ENCODE measurements at places on chromosomes 7 and 10.

DNA sequence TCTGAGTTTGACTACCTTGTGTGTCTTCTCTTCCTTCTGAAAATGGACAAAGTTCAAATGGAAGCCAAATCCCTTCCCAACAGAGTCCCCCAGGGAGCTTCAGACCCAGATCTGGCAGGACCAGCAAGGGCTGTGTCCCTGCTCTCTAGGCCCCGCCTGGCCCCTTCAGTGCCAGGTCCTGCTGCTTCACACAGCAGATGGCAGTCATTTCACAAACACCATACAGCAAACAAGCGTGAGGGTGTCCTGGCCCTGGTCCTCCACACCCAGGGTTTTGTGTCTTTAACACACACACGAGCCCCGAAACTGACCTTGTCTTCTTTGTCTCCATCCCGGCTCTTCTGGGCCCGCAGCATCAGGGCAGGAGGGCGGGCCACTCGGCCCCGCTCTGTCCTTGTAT lies 145.0 kb downstream of the TCERG1L start:
- DNase-seq: no peak

GRCh38 chr10:29023678-29024077 lies 265.2 kb upstream of the LYZL1 start:
- DNase-seq: no peak

- peak; percentile 90 for DNase-seq
Measured at GRCh38 chr7:155205368-155206317, 92.0 kb upstream of the INSIG1 start.

- DNase-seq: no peak
Measured at GRCh38 chr10:88249450-88249849, 333.7 kb downstream of the RNLS start.

GRCh38 chr7:66076462-66077329 lies 1.1 kb downstream of the ASL start:
- DNase-seq: no peak

DNA sequence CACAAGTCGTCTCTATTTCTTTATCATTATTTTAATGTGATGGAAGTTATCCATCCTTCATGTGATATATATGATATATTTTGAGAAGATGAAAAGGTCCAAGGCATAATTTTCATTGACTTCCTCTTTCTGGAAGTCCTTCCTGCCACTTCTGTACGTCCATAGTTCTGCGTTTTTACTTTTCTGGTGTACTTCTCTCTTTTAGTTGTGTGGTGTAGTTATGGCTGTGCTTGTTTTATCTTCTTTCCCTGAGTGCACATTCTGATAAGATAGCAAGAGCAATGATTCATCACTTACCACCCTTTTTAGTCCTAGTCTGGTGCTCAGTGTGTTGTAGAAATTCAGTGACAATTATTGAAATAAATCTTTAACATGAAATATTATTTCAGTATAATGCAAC lies 231.3 kb upstream of the FERD3L start:
- no peak for DNase-seq

GRCh38 chr10:111123883-111124282 lies 47.1 kb downstream of the ADRA2A start:
- no peak for DNase-seq

GRCh38 chr7:152076324-152076821 lies 50.9 kb downstream of the GALNT11 start:
- DNase-seq: no peak

GRCh38 chr10:3774018-3774813 lies 10.8 kb downstream of the KLF6 start:
- DNase-seq: no peak

- no peak for DNase-seq
Measured at GRCh38 chr7:117587931-117588330, 108.1 kb downstream of the CFTR start.

Data from tibial artery (tissue), 4 donors.